Pulmonary artery endothelial cell (primary cell): ENCODE measurements at places on chromosomes 2 and 18. TPM values are rescaled to one million over a fixed set of nuclear protein-coding genes. Genes with fewer than 3 reads are reported as not detected.

CDK15 gene
- total RNA-seq = not detected in 2 replicates

LYG2 gene
- total RNA-seq = not detected in 2 replicates

GRHL1 gene
- 0.53 and 1.2 TPM in 2 replicates for total RNA-seq

DSEL gene
- 10.2 and 11.5 TPM in 2 replicates for total RNA-seq

CYP27A1 gene
- 10.5 and 10.9 TPM in 2 replicates for total RNA-seq
